ENCODE measurements at places on chromosomes 7 and 10. TPM values are rescaled to one million over a fixed set of nuclear protein-coding genes. Genes with fewer than 3 reads are reported as not detected.

GRCh38 chr10:120979435-120980278 is 128.5 kb downstream of the WDR11 start:
- peak; percentile 18 for DNase-seq

The RELN gene
- not detected for total RNA-seq

DNA sequence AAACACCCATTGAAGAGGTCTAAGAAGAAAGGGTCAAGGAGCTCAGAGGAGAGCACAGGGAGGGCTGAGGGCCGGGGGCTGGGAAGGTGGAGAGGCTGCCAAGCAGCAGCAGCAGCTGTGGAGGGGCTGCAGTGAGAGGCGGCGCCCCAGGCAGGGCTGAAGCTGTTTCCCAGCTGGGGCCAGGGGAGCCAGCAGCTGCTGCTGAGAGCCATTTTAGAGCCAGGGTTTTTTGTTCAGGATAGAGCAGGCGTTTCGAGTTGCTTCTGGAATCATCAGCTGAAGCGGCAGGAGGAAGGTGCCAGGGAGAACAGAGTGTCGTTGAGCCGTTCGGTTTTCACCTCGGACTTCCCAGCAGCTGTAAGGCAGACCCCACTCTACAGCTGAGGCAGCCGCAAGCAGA is 62.7 kb downstream of the LANCL2 start:
- DNase-seq, result no peak

DNA sequence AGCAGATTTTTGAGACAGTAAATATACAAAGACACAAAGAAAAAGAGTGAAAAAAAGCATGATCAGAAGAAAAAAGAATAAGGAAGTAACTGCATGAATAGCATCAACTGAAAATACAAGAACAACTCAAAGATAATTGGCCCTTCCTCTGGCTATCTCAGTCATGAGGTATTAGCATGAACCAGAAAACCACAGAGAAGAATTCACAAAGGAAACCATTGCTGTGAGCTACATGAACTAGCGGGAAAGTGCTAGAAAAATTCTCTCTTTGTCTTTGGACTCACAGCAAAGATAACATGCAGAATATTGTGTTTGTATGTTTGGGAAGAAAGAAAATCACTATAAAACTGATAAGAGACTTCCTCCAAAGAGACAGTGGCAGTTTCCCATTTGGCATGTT is 82.9 kb downstream of the SORCS1 start:
- DNase-seq, result no peak
